Liver (tissue), 10 donors: ENCODE measurements at places on chromosomes 6 and 20.

DNA sequence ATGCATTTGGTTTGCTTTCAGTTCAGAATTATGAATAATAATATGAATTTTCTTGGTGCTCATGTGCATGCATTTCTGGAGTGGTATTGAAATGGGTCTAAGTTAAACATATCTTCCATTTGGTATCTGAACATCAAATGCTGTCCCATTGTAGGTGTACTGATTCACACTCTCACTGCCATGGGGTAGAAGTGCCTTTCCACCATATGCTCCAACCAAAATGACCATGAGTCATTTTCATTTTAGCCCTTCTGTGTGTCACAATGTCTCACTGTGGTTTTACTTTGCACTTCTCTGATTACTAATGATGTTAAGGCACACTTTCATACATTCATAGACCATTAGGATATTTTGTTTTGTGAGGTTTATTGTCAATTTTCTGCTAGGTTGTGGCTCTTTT is 211.9 kb downstream of the HAO1 start:
- no peak for DNase-seq

GRCh38 chr6:170305805-170306323 is 694 bp upstream of the FAM120B start:
- DNase-seq: no peak

DNA sequence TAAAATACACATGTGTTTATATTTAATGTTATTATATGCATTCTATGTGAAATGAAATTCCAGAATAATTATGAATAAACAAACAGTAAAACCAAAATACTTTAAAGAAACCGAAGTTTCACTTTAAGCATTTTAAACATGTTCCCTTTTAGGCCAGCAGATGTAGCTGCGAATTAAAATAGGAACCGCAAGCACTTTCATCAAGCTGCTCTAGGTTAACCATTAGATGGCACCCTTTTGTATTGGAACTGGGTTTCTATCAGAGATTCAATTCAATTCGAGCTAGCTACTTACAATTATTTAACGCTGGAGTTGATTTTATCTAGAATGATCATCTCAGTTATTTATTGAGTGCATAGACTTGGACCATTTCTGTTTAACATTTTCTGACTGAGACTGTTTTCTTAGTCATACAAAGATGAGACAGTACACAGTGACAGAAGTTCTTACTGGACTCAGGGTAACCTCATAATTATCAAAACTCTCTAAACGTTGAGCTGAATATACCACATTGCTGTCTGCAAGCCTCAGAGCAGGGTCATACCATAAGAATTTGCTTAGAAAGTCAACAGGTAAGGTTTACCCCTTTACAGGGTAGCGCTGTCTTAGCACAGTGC is 8.5 kb downstream of the TMEM242 start:
- no peak for DNase-seq

DNA sequence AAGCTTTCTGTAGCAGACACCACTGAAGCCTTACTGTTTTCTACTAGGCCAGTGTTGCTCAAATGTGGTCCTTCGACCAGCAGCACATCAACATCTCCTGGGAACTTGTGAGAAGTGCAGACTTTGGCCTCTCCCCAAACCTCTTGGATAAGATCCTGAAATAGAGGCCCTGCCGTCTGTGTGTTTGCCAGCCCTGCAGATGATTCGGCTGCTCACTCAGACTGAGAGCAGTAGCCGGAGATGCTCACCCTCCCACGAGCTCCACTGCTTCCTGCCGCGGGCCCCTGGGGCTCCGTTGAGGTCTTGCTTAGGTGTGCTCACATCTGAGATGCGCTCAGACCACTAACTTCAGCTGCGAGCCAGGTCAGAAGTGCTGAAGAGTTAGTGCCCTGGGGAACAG is 129.5 kb upstream of the SSTR4 start:
- DNase-seq: no peak

GRCh38 chr20:40746251-40746650 is 57.2 kb upstream of the MAFB start:
- DNase-seq: no peak

- no peak for DNase-seq
Measured at GRCh38 chr6:144478483-144478882, 193.3 kb downstream of the UTRN start.

DNA sequence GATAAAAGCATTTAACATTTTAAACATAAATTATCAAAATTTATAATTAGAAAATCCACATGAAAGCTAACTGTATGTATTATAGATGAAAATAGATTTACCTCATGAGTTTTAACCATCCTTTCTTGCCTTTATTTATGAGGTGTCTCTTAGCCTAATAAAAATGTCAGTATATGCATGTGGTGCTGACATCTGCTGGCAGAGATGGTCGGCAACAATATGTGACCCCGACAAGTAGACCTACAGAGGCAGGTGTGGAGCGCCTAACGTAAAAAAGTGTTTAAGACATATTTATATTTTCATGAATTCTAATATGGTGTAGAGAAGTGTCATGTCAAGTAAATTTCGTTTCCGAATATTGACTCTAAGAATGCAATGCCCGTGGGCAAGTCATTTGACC is 149.0 kb upstream of the FUT9 start:
- DNase-seq: no peak

- no peak for DNase-seq
Measured at GRCh38 chr20:41365777-41366545, 657 bp downstream of the EMILIN3 start.
